Activated CD4-positive, alpha-beta T cell treated with anti-CD3 and anti-CD28 coated beads for 4 hours (primary cell): ENCODE measurements at places on chromosomes 12 and 14.
A peak's percentile ranks its signal among the peaks of the same experiment; 100 is the strongest.

GRCh38 chr12:51642286-51642685, 51.3 kb downstream of the SCN8A start:
- no peak for DNase-seq

DNA sequence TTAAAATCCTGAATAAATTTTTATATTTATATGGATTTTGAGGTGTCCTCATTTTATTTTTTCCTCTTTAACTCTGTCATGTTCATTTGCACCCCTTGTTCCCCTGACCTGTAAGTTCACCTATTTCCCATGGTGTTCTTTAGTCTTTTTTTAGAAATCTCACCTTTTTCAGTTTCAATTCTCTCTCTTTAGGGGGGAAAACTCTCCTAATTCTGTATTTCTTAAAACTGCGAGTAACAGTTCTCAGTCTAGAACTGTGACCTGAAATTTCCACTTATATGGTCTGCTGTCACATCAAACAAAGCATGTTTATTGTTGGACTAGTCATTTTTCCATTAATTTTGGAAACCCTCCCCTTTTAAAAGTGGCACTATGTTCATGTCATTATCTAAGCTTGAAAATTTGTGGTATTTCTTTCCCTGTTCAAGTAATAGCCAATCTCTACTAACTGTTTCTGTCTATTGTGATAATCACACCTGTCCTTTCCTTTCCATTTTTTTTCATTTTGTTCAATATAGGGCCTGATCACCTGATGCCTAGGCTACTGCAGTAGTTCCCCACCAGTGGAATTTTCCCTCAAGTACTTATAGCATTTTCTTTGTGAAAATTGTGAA, 14.0 kb upstream of the FBXO33 start:
- DNase-seq: no peak

GRCh38 chr12:23536293-23536692, 413.2 kb downstream of the SOX5 start:
- DNase-seq: no peak

- DNase-seq: no peak
Measured at GRCh38 chr12:83106873-83107272, 420.2 kb downstream of the TMTC2 start.

GRCh38 chr12:94768398-94769046, 118.2 kb upstream of the TMCC3 start:
- no peak for DNase-seq

DNA sequence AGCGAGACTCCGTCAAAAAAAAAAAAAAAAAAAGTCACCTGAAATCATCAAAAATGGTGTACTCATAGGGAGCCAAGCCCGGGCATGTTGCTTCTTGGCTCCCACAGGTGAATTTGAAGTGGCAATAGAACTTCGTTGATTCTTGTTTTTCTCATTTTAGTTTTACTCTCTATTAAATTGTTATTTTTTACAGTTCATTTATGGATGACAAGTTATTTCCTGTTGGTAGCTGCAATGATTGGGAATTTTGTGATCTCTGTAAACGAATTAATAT, 1.3 kb downstream of the TM7SF3 start:
- no peak for DNase-seq

- DNase-seq: no peak
Measured at GRCh38 chr12:111202237-111202915, 166.5 kb downstream of the PHETA1 start.

DNA sequence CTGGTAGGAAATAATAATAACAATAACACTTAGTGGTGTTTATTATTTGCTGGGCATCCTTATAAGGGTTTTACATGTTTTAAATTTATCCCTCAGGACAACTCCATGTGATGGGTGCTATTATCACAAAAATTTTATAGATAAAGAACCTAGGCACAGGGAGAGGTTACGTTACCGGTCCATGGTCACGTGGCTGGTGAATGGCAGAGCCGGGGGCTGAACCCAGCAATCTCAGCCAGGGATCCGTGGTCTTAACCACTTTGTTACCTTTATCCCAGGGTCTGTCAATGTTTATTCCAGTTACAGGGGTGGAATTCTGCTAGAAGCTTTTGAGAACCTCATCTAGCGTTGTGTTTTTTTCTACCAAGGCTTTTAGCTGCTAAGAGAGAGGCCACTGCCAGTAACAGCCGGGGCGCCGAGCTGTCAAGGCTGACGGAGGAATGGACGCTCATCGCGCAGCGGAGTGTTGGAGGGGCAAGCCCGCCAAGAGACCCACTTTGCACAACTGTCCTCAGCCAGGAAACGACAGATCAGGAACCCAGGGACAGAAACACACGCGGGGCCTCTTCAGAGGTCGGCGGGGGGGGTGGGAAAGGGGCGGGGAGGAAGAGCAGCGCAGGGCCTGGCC, 418 bp downstream of the AMN1 start:
- DNase-seq: peak; percentile 25

DNA sequence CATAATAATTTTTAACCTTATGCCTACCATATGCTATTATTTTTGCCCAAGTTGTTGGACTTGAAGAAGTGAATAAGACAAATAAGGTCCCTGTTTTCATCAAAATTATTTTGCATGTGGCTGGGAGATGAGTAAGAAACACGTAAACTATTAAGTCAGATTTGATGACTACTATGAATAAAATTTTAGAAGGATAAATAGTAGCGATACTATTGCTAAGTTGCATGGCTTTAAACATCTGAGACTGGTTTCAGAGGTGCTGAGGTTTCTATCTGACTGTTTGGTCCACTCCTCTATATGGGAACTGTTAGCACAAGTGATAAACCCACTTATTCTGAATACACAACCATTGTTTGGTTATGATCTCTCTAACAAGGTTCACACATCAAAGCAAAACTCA, 674.3 kb upstream of the MDGA2 start:
- DNase-seq: no peak

- no peak for DNase-seq
Measured at GRCh38 chr12:63318933-63319332, 167.9 kb upstream of the AVPR1A start.

- DNase-seq: no peak
Measured at GRCh38 chr14:66005900-66006434, 480.2 kb upstream of the CCDC196 start.

DNA sequence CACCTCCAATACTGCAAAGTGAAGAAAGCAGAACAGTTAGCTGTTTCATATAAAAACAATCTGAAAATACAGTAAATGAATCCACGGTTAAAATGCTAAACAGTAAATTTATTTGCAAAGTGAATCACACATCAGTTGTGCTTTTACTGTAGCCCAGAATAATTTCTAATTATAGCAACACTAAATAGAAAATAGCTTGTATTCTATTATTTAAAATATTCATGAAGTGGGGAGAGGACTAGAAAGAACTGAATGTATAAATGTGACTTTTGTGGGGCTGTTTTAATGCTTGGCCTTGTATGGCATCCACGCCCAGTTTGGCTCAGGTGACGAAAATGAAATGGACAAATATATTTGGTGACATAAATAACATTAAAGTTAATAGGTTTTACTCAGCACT, 148.2 kb downstream of the ATP23 start:
- DNase-seq: no peak

DNA sequence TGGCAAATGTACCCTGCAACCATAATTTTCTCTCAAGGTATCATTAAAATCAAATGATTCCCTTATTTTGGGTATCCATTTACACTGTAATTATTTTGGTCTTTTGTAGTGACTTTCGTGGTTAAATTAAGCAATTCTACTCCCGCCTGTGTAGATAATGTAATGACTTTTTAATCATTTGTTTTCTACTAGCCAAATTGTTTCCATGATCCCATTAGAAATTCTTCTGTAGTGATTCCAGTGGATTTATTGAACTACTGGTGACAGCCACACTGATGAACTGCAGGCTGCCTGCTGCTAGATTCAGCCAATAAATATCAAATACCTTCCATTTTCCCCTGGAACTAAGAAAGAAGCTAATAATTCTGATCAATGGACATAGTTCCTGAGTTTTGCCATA, 96.0 kb downstream of the WIF1 start:
- no peak for DNase-seq

- DNase-seq: no peak
Measured at GRCh38 chr12:111201036-111201435, 167.9 kb downstream of the PHETA1 start.

- no peak for DNase-seq
Measured at GRCh38 chr12:2456122-2456812, 338.5 kb upstream of the FKBP4 start.

GRCh38 chr12:124734224-124734788, 129.4 kb downstream of the SCARB1 start:
- no peak for DNase-seq

GRCh38 chr14:70789961-70790360, 19.4 kb downstream of the MAP3K9 start:
- no peak for DNase-seq

DNA sequence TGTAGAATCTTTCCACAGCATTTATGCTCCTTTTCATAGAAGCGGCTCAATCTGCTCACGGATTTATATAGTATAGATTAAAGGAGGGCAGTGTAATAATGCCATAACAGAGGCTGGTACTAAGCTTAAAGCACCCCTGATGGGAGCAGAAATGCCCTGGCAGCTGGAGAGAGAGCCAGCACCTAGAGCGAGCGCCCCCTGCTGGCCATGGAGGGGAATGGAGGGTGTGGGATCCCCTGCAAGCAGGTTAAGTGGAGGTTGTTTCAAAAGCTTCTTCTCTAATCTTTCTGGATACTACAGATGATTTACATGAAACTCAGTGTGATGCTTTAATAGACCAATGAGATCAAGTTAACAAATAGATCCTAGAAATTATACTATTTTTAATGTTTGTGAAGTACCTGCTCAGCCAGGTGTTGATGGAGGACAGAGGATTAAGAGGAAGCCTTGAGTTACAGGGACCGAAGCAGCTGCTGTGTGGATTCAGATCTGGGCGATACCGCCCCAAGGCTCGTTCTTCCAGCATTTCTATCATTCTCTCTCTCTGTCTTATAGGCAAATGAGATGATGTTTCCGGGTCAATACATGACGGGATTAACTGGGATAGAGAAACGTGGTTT, 1519.3 kb upstream of the TMEM132C start:
- DNase-seq: peak; percentile 17

- DNase-seq: no peak
Measured at GRCh38 chr12:22687361-22688076, 62.5 kb downstream of the ETNK1 start.

GRCh38 chr12:92432724-92433441, 269.9 kb upstream of the PLEKHG7 start:
- no peak for DNase-seq

DNA sequence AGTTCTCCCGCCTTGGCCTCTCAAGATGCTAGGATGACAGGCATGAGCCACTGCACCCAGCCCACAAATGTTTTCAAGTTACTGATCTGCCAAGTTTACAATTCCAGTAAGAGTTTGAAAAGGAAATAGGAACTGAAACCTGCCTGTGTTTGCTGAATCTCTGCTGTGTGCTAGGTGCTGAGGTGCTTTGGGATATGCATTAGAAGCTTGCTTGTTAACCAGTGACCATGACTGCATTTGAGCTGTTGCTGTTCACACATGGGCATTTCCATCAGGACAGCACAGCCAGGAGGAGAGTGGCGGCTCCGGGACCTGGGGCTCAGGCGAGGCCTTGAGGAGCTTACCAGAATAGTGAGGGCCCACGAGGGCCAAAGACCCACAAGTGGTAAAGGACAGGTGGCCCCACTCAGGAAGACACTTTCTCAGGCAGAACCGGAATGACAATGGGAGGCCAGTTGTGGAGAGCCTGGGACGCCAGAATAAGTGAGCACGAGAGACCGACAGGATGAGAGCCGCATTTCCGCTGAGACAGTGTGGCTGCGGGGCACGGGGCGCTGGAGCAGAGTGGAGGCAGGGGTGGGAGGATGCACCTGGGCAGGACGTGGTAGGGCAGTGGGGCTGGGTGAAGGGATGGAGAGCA, 54.5 kb upstream of the MMP17 start:
- no peak for DNase-seq

DNA sequence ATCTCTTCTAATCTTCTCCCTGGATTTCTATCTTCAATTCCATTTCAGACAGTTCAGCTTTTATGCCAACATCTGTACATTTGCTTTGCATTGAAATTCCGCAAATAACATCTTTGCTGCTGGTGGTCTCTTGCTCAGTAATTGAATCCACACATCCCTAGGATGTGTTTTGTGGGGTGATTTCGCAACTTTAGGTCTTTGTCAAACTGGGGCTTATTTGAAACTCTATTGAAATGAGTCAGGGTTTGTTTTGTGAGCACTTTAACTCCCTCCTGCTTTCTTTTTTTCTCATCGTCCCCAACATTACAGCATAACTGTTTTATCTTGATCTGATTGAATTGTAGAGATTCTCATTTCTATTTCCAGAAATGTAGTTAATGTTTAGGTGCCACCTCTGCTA, 404.3 kb downstream of the NPAS3 start:
- DNase-seq: no peak

GRCh38 chr12:24820872-24821271, 128.0 kb downstream of the BCAT1 start:
- DNase-seq: no peak

- peak; percentile 4 for DNase-seq
Measured at GRCh38 chr12:21169878-21170472, 39.0 kb downstream of the SLCO1B1 start.

- no peak for DNase-seq
Measured at GRCh38 chr14:31208546-31209424, 1.2 kb upstream of the HECTD1 start.

GRCh38 chr12:52041695-52042123, 9.5 kb upstream of the NR4A1 start:
- DNase-seq: no peak

GRCh38 chr14:36302823-36303222, 17.6 kb downstream of the MBIP start:
- DNase-seq: no peak

- peak; percentile 92 for DNase-seq
Measured at GRCh38 chr14:69152902-69153151, at the start of gene DCAF5. Gene DCAF5, minus strand, starts transcription at chr14:69153119. Its CDS starts 141 bp downstream, at chr14:69152978.

- no peak for DNase-seq
Measured at GRCh38 chr12:28172434-28173030, 17.7 kb upstream of the CCDC91 start.

GRCh38 chr12:70733385-70733784, 96.2 kb upstream of the PTPRB start:
- DNase-seq: no peak

DNA sequence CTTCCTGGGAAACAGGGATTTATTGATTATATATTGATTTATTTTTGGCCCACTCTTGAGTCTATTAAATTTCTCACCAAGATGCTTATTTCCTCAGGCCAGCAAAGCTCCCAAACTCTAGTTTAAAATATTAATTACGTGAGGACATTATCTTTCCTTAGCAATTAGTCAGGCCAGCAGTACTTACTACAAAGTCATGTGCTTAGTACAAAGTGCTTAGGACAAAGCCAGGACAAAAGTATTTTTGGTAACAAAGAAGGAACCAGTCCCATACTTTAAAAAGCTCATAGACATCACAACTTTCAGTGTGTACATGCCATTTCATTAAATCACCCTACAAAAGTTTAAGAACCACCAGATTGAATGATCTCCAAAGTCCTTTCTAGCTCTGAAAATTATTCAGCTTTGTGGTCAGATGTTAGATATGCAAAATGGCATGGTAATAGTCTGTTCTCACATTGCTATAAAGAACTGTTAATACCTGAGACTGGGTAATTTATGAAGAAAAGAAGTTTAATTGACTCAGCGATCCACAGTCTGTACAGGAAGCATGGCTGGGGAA, 94.7 kb upstream of the PWP1 start:
- DNase-seq: no peak
